ENCODE measurements at places on chromosomes 6 and 20. TPM values are rescaled to one million over a fixed set of nuclear protein-coding genes. Genes with fewer than 3 reads are reported as not detected.

DNA sequence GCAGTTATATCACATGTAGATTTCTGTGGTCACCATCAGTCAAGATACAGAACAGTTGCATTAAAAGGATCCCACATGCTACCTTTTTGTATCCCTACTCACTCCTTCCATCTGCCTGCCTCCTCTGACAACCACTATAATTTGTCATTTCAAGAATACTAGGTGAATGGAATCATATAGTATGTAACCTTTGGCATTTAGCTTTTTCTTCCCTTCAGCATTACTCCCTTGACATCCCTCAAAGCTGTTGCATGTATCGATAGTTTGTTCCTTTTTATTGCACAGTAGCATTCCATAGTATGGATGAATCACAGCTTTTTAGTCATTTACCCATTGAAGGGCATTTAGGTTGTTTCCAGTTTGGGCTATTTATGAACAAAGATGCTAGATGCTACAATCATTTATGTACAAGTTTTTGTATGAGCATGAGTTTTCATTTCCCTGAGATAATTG lies 26.1 kb downstream of the NCOA7 start:
- no peak for DNase-seq

GRCh38 chr20:57402206-57403125 lies 11.3 kb downstream of the RBM38 start:
- DNase-seq = no peak

DNA sequence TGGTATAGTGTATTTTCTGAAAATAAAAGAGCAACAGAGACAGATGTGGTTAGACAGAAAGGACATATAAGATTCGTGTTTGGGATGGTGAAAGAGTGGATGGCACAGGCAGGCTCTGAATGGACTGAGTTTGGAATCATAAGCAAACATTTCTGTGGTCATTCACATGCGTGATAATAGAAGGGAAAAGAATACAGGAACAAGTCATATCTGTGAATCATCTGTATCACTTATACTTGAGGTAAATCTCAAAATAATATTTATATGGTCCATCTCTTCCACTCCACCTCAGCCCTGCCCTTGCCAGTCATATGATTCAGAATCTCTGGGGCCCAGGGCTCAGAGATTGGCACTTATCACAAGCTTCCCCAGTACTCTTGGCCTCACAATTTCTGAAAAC lies 535.1 kb downstream of the BCKDHB start:
- no peak for DNase-seq

DNA sequence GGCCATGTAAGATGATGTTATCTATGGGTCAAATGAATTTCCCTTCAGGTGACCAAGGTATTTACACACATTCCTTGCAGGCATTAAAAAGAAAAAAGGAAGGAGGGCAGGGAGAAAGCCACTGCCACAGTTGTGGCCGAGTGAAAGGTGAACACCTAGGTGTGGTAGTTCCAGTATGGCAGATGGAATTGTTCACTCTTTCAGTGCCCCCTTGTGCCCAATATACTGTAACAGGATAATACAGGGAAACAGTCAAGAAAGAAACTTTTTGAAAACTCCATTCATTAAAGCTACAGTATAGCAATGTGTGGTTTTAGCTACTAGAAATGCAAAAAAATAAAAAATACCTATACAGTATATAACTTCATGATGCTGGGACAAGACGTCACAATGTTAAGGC lies 52.1 kb downstream of the BMP2 start:
- DNase-seq = no peak

DNA sequence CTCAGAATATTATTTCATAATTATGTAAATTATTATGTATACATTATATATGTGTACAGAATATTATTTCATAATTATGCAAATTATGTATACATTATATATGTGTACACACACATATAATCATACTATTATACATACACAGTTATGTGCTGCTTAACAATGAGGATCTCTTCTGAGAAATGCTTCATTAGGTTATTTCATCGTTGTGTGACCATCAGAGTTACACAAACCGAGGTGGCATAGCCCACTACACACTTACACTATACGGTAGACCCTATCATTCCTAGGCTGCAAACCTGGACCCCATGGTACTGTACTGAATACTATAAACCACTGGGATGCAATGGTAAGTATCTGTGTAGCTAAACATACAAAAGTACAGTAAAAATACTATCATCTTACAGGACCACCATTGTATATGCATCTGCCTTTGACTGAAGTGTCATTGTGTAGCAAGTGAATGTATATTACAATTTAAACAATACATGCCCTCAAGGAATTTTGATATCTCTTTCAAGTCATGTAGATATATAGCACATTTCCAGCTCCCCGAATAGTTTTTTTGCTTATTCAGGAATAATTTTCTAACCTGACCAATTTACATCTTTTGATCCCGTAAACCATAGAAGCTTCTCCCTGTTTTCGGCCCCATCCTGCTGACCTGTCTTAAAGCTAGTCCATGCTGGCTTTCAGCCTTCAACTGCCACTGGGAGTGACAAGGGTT lies 71.2 kb downstream of the TMEM170B start:
- no peak for DNase-seq

DNA sequence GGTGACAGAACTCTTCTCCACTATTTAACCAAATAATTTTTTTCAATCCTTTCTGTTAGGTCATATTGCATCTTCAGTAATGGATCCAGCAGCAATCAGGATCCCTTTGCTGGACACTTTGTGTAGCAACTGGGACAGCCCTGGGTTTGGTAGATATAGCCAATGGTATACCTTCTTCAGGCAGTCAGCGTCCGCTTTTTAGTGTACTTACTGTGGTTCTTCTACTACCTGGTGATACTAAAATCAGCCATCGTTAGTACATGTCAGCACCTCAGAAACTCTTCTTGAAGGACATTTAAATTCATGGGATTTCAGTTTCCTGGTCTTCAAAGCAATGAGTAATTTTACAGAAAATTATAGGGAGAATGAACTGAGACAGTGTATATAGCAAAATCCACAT lies 93.5 kb downstream of the ADGRG6 start:
- DNase-seq = no peak

DNA sequence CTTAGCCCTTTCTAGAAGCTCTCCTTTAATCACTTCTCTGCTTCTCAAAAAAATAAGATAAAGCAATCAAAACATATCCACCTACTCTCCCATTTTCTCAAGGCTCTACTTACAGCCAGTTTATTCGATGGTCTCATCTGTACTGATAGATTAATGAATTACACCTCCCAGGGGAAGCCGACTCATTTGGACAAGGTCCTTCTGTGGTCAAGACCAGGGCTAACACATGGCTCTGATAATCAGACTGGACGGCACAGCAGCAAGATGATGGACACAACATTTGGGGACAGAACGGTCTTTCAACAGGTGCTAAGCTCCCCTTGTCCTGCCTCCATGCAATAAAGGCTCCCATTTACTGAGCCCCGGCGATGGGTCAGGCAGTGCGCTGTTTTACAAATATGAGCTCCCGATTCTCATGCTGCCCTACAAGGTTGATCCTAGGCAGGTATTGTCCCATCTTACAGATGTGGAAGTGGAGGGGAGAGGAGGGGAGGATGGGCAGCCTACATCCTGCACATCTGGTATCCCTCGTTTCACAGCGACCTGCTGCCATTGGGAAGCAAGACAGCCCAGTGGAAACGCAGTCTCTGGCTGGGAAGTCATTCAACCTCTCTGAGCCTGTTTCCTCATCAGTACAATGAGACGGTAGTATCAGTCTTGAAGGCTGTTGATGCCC lies 15.7 kb downstream of the CPNE5 start:
- DNase-seq = no peak

DNA sequence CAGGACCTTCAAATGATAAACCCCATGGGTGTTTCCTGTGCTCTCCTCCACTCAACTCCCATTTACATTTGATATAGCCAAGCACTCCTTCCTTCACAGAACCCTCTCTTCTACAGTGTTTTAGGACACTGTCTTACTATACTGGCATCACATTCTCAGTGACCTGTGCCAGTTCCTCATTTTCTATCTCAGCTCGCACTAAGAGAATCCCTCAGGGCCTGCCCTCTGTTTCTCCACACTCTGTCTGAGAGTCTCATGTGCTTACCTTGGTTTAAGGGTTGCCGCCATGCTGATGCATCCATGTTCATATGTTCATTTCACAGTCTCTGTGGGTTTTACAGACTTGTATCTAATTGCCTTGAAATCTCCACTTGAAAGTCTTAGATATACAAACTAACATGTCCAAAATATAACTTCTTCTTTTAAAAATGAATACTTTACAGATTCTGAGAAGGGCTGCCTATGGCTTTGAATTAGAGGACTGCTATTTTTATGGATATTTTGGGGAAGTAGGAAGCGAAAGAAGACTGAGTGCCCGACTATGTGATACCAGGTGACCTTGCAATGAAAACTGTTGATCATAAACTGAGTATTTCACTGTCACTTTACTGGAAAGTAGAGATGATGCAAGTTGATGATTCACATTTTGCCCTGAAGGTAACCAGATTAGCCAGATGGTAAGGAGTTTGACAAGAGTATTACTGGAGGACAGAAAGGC lies 153.1 kb upstream of the SIM1 start:
- no peak for DNase-seq

DNA sequence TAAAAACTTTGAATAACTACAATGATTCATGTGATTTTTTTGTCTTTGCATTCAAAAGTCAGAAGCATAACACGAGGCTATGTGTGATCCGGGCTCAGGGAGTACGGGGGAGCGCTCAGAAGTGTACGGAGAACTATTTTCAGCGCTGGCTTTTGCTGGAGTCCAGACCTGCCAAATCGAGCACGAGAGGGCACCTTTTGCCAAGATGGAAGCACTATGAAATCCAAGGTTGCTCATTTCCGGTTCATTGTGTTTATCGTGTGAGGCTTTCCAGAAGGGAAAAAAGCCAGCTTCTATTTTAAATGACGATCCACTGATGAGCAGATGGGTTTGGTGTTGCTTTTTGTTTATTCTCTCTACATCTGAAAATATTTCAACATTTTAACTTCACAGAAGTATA lies 11.3 kb downstream of the RAMACL start:
- no peak for DNase-seq

GRCh38 chr6:98470821-98471220 lies 363.6 kb upstream of the POU3F2 start:
- no peak for DNase-seq

DNA sequence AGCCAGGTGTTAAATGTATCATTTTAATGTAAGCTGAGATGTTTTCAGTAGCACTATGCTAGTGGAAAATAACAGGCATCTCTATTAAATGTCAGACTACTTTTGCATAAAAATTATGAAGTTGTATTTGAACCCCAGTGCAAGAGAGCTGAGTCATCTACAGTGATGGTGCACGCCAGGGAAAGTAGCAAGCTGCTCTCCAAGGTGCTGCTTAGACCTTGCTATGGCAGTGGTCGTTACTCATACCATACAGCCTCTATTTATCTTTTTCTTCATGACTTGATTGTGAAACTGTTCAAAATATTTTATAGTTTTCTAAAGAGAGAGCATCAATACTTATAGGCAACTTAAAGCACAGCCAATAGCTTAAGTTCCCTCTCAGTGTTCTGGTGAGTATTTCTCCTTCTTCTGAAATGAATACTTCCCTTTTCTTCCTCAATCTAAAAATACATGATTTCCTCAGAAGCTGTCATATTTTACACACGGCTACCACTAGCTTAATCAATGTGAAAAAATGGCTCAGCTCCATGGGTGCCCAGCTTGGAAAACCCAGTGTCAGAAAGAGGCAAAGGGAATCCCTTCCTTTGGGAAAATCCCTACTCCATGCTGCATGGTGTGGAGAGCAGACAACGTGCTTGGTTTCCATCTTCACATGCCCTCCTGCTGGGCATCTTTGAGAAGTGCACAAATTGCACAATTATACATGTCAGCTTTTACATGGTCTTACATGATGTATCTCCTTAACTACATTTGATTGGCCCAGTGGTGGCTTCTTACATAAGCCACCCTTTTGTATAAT lies 105.6 kb downstream of the ELOVL4 start:
- no peak for DNase-seq

DNA sequence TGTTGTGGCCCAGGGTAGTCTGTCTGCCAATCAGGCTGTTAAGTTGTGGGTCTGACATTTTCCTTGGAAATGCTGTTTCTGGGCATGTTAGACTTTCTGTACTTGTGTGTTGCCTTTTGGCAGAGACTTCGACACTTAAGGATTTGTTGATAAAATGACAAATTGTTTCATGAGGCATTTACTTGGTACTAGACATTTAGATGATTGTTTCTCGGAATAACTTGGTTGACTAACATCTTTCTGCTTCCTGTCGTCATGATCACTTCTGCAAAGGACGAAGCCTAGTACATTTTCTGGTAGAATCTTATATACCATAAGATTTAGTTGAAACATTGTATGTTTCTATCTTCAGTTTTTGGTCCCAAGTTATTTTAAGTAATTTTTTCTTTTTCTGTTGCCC lies 34.1 kb downstream of the UTRN start:
- DNase-seq = no peak

GRCh38 chr6:24149296-24149695 lies 23.3 kb downstream of the NRSN1 start:
- DNase-seq = no peak

GRCh38 chr20:45153147-45153546 lies 21.6 kb upstream of the PI3 start:
- DNase-seq = no peak

- no peak for DNase-seq
Observed at GRCh38 chr6:72741083-72741482, 119.2 kb downstream of the KCNQ5 start.

GRCh38 chr6:81979767-81980166 lies 227.3 kb upstream of the TENT5A start:
- DNase-seq = no peak

DNA sequence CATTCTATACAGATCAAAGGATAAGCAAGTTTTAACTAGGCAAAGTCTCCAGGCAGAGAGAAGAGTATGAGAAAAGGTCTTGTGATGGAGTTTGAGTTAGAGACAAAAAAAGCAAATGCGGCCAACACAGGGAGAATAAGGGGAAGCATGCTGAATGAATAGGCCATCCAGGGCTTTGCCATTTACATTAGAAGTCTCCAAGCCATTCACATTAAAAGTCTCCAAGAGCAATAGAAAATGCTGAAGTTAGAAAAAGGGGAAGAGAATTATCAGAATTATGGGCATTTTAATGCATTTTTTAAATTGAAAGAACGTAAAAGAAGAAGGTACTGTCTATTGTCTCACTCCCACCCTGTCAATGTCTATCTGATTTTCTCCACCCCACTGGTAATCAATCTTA lies 49.4 kb downstream of the PDSS2 start:
- DNase-seq = no peak

- no peak for DNase-seq
Observed at GRCh38 chr20:36663031-36663430, 17.0 kb upstream of the SLA2 start.

- DNase-seq = no peak
Observed at GRCh38 chr6:72623808-72624207, 1.9 kb downstream of the KCNQ5 start.

DNA sequence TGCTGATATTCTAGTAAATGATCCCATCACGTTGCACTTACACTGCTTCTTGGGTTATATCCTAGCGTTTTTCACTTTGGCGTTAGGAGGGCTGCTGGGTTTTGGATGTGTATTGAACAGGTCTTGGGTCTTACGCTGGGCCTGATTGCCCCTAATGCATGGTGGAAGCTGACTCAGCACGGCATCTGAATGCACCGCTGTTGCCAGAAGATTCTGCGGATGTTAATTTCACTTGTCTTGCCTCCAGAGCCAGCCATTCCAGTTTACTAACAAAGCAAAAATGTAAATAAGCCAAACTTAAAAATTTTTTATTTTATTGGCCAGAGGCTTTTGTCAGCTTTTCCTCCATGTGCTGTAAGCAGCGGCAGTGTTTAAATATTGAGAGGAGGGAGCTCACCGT lies 233.5 kb downstream of the TMEM242 start:
- DNase-seq = no peak

- DNase-seq = no peak
Observed at GRCh38 chr20:1669304-1669703, 11.7 kb upstream of the SIRPG start.

Gene ZNF831
- total RNA-seq = 0.36 TPM

Gene TREM2
- total RNA-seq = 8.8 TPM

Gene CDSN
- total RNA-seq = not detected

Gene SLPI
- total RNA-seq = 95.5 TPM
